ENCODE measurements at places on chromosomes 16 and 17.

GRCh38 chr16:85168732-85169256, 56.5 kb upstream of the CIBAR2 start:
- DNase-seq: no peak

- peak; percentile 77 for DNase-seq
These were observed at the start of gene PGS1 for GRCh38 chr17:78378225-78379130. Gene PGS1, plus strand, starts transcription at chr17:78378649. Its CDS starts 17 bp downstream, at chr17:78378666.

- no peak for DNase-seq
These were observed 609.2 kb downstream of the TOX3 start for GRCh38 chr16:51937771-51938170.

DNA sequence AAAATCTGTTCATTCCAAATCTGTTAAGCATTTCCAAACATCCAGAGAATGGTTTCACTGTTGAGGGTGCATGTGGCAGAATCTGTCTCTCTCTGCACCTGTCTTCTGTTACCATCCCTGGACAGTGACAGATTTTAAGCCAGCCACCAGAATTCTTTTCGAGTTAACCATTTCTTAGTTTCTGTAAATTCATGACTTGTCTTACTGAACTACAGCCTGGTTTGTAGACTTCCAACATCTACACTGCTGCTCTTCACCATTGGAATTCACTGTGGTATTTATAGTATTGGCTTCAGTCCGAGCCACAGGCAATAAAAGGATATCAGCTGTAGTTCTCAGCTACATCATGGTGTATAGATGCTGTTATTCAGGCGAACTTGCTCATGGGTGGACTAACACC, 47.6 kb downstream of the GOSR1 start:
- no peak for DNase-seq

DNA sequence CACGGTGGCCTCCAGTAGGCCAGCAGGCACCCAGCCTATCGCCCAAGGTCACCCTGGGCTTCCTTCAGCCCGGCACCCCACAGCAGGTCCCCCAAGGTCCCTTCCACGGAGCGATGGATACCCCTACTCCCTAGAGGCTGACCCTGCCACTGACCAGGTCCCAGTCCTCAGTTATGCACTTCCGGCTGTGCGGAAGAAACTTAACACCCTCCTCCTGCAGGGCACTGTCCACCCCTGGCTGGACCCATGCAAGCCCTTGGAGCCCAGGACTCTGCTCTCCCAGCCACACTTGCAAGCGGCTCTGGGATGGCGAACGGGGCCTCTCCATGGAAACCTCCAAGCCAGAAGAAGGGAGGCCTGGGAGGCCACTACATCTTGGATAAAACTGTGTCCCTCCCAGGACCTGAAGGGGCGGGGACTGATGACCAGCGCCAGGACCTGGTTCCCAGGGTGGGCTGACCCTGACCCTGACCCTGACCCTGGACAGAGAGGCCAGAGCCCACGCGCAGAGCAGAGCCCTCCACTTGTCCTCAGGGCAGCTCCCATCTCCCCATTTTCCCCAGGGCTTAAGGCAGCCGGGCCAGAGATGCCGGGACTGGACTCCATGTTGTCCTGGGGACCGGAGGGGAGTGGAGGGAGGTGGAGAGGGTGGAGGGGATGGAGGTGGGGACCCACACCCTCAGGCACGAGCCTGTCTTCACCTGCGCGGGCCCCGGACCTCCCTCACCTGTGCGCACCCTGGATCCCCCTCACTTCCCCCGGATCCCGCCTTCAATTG, 734 bp downstream of the CEP131 start:
- no peak for DNase-seq

GRCh38 chr16:85402910-85403692, 210.0 kb upstream of the GSE1 start:
- DNase-seq: no peak

- DNase-seq: no peak
These were observed 65.9 kb upstream of the CDH13 start for GRCh38 chr16:82560805-82561325.

- no peak for DNase-seq
These were observed 10.6 kb downstream of the TRPV2 start for GRCh38 chr17:16425698-16426659.

- peak; percentile 68 for DNase-seq
These were observed 77.6 kb downstream of the CMIP start for GRCh38 chr16:81522108-81522701.
